ENCODE measurements at places on chromosomes 11 and 22.

- DNase-seq: no peak
These were observed 2.6 kb upstream of the PDGFB start for GRCh38 chr22:39247361-39247760.

DNA sequence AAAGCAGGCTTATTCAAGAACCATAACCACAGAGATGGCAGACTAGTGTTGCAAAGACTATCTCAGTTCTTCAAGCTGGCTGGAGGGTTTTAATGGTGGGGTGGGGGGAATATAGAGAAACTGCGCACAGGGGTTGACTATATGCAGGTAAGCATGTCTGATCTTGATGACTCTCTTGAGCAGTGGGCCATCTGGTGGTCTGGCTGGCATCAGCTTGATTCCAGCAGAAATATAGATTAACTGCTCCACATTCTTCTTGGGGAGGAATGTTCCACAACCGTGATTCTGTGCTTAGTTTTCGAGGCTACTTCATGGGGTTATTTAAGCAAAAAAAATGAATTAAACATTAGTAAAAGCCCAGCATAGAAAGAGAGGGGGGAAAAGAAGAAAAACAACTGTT lies 158.8 kb upstream of the PGR start:
- DNase-seq: no peak

- DNase-seq: no peak
These were observed at the start of gene C22orf15 for GRCh38 chr22:23762842-23763578. Gene C22orf15 (plus strand): TSS chr22:23762990. CDS start chr22:23763307, 317 bp downstream.

- no peak for DNase-seq
These were observed 83.0 kb downstream of the ALX4 start for GRCh38 chr11:44226945-44227344.
